ENCODE measurements at places on chromosomes 3 and 15.

GRCh38 chr3:142910280-142910679 is 21.4 kb upstream of the PCOLCE2 start:
- DNase-seq: peak; percentile 18

- DNase-seq: no peak
These were observed 13.4 kb downstream of the IFT57 start for GRCh38 chr3:108208831-108209230.

DNA sequence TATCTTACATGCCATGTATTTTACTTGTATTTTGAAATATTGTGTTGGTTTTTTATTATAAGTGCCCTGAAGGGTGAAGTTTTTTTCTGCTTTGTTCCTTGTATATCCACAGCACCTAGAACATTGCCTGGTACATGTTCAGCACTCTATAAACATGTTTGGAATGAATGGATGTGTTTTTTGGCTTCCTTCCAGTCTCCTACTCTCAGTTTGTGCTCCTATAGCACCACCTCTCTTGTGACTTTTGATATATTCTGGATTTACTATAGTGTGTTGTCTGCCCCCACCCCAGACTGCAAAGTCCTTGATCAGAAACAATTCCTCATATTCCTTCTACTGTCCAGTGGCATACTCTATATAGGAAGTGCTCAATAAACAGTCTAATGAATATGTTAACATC is 60.6 kb downstream of the PLCL2 start:
- DNase-seq: no peak

GRCh38 chr15:90873998-90874605 is 5.7 kb downstream of the FURIN start:
- no peak for DNase-seq

DNA sequence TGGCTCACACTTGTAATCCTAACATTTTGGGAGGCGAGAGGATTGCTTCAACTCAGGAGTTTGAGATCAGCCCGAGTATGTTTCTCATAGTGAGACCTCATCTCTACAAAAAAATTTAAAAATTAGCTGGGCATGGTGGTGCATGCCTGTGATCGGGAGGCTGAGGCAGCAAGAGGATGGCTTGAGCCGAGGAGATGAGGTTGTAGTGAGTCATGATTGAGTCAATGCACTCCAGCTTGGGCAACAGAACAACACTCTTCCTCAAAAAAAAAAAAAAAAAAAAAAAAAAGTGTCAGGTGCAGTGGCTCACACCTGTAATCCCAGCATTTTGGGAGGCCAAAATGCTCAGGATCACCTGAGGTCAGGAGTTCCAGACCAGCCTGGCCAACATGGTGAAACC is 2.4 kb downstream of the RPL39L start:
- peak; percentile 86 for DNase-seq

- DNase-seq: no peak
These were observed 185.2 kb upstream of the RGMA start for GRCh38 chr15:93274257-93274656.

- peak; percentile 63 for DNase-seq
These were observed 47.0 kb upstream of the GK5 start for GRCh38 chr3:142272200-142272891.

All from HT1080 (cell line).